NCI-H1417 treated with DMSO at 0.1 percent for 48 hours (cell line): ENCODE measurements at places on chromosomes 5 and 9.

- DNase-seq = no peak
These were observed 140.1 kb upstream of the GRIA1 start for GRCh38 chr5:153350175-153350883.

GRCh38 chr9:34615132-34615531 lies 3.2 kb upstream of the RPP25L start:
- DNase-seq = no peak

- DNase-seq = no peak
These were observed 202.7 kb upstream of the CDKN2B start for GRCh38 chr9:22211588-22212360.

DNA sequence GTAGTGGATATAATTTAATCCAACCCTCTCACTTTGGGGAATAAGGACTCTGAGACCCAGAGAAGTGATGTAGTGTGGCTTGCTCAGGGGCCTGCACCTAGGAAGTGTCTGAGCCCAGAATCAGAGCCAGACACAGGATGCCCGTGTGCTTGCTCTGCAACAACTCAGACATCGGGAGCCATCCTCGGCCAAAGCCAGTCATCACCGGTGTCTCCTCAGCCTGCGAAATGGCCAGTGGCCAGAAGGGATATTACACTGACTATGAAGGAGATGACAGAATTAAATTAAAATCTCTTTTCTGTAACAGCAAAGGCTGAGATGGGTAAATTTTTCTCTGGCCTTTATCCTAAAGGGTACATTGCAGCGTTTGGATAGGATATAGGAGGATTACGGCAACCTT lies 102.9 kb downstream of the MARCHF11 start:
- DNase-seq = no peak

GRCh38 chr5:140398379-140398811 lies 3.2 kb upstream of the ANKHD1 start:
- no peak for DNase-seq

DNA sequence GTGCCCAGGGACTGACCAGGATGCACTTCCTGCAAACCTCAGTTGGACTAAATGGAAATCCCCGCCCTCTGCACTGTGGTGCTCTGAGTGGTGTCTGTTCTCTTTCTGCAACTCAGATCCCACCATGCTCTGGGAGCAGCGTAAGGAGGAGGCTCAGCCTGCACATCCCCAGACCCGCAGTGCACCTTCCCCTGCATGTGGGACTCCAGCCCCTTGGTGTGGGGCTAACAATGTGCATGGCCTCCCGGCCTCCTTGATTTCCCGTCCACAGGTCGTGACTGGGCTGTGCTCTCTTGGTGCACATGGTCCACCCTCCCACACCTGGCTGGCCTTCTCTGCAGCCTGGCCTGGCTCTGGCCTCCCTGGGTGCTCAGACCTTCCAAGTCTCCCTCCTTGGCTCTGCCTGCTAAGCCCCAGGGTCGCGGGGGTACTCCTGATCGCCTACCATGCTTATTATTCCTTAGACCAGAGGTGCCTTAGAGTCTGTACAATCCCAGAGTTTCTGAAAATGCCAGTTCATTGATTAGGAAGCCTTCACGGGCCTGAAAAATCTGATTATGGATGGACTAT lies 397.5 kb downstream of the IRX2 start:
- no peak for DNase-seq

GRCh38 chr5:146006470-146007190 lies 70.3 kb downstream of the SH3RF2 start:
- DNase-seq = no peak

- DNase-seq = no peak
These were observed 36.8 kb downstream of the FGD3 start for GRCh38 chr9:92983984-92984589.

GRCh38 chr9:32783168-32783891 lies at the start of gene TMEM215:
TSS of gene TMEM215 (plus strand) at chr9:32783540. CDS start at chr9:32784184, 644 bp downstream.
- no peak for DNase-seq

DNA sequence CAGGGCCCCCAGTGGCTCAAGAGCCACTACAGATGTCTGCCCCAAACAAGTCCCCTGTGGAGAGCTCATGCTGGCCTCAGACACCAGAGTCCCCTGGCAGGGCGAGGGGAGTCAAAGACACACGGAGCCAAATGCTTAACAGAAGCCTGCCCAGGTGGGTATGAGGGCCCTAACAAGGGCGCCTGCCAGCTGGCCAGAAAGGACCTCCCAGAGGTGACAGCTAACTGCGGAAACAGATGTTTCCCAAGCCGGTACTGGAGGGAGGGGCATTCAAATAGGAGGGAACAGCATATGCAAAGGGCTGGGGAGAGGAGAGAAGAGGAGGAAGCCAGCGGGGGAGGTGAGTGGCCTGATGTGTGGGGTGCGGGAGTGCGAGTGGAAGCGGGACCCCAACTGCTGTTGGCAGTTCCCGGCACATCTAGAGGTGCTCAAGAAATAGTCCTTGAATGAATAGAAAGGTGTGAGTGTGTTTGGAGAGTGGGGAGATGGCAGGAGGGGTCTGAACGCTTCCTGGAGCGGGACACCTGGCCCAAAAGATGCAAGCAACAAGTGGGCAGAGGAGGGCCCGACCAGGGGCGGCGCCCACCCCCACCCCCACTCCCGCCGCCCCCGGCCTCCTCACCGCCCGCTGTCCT lies 824 bp downstream of the MXD3 start:
- no peak for DNase-seq

DNA sequence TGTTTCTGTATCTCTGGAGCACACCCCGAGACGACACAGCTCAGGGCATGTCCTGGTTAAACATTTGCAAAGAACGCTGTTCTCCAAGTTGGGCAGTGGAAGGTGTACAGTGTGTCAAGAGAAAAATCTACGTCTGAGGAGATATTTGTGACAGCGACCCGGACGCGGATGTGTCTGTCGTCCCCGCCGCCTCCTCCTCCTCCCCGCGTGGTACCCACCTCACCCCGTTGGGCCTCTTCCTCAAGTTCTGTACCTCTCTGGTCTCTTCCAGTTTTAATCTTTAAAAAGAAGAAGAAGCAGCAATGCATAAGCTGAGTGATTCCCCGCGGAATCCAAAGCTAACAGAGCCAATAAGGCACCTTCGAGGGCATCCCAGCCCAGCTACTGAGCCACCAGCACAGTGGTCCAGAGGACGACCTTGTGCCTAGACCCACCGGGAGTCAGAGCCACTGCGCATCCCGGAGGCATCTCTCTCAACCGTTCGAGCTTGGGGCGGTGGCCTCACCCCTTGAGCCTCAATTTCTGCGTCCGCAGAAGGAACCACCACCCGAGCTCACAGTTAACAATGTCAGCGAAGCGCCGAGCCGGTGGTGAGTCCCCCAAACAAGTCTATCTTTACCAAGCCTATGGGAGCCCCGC lies 467 bp downstream of the C9orf78 start:
- DNase-seq = no peak

DNA sequence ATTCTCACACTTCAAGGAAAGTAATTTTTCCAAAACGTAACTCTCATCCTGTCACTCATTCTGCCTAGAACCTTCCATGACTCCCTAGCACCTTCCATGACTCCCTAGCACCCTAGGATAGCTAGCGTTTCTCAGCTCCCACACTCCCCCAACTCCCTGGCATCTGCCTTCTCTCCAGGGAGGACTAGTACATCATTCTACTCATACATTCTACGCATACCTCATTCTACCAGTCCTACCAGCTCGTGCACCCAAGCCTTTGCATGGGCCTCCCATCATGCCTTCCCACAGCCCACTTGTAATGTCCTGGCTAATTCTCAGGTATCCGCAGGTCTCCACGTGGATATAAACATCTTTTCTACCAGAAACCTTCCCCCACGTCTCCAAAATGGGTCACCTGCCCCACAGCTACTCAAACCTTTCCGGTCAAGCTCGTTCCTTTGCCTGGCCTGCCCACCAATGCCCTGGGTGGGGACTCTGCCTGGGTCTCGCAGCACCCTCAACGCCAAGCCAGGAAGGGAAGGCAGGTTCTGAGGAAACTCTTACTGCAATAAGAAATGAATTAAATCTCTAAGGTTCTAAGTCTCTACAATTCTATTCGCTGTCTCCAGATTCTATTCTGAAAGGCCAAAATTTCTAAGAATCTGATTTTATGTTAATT lies 930 bp downstream of the ANKS6 start:
- DNase-seq = no peak

- DNase-seq = no peak
These were observed 188.4 kb downstream of the C9orf50 start for GRCh38 chr9:129432297-129433154.

DNA sequence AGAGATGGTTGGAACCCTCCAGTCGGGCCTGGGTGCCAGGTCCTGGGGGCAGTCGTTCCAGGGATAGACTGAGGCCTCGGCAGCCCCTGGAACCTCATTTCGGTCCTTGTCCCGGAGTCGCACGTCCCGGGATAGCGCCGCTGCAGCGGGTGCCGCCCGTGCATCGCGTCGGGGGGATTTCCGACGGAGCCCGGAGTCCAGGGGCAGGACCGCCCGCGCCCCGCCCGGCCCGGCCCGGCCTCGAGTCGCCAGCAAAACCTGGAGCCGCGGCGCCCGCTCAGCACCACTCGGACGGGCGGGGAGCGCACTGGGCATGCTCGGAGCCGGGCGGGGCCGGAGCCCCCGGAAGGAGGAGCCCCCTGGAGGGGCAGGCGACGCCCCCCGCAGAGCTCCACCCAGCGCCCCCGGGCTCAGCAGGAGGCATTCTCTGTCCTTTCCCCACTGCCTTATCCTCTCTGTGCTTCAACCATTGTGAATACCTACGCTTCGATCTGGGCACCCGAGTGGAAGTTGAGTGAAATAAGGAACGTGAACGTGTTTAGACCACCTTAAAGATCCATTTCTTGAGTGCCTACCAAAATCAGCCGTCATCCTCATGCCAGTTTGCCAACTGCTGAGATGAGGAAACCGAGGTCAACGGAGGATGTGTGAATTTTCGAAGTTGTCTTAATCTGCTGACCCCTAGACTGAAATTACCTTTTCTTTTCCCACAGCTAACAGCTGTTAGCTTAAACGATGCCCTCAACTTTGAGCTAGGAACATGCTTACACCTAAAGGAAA lies 1.7 kb upstream of the PTPN3 start:
- DNase-seq = no peak

DNA sequence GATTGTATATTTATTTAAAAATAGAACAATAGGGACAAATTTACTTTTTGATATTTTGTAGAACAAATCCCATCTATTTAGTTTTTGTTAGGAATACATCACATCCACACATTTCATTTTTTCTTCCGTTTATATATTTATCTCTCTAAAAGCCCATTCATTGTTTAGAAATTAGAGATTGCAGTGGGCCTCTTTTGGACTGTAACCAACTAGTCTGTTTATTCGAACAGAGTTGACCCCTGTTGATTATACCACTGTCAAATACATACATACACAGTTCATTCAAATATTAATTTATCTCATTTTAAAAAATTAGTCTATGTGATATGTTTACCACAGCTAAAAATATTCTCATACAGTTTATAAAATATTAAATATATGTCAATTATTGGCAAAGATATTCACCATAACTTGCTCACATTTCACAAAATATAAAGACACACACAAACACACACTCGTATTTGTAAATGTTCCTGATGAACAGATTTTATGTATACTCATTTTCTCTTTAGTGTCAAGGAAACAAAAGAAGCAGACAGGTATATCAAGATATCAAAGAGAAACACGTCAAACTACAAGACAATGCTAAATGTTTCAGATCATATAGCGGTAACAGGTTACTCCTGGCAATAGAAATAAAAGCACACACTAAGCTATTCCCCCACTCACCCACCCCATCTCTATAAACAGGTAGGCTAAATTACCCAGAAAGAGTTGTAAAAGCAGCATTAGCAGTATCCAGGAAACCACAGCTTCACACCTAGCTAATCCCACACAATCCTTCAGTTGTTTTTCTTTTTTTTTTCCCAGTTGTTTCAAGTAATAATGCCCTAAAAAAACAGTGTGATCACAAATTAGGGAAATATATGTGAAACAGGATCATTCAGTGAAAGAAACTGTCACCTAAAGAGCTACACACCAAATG lies 283.9 kb downstream of the ADAMTS6 start:
- DNase-seq = no peak

DNA sequence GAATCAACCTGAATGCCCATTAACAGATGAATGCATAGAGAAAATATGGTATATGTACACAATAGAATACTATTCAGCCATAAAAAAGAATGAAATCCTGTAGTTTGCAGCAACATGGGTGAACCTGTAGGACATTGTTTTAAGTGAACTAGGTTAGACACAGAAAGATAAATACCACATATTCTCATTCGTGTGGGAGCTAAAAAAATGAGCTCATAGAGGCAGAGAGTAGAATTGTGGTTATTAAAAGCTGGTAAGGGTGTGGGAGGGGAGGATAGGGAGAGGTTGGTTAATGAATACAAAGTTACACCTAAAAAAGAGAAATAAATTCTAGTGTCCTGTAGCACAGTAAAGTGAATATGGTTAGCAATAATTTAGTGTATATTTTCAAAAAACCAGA lies 23.5 kb downstream of the PTTG1 start:
- no peak for DNase-seq

DNA sequence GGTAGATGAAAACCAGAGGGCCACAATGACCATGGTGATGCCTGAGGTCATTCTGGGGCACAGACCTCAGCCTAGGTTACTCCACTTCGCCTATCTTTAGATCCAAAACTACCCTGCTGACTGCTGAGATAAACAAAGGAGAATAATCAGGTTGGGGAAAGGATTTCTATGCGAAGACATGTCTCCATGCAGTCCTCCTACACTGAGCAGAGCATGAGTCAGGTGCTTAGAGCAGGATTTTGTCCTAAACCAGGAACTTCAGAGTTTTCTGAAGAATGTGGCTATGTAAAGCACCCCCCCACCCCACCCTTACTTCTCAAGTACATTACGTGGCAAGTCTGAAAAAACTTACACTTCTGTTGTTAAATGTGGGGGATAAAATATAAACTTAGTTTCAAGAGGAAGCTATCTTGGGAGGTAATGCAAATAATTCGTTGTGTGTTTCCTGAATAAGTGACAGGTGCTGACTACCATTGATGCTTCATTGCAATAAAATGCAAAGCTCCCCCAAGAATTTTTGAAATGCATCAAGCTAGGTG lies 19.4 kb downstream of the PDCD1LG2 start:
- DNase-seq = no peak

DNA sequence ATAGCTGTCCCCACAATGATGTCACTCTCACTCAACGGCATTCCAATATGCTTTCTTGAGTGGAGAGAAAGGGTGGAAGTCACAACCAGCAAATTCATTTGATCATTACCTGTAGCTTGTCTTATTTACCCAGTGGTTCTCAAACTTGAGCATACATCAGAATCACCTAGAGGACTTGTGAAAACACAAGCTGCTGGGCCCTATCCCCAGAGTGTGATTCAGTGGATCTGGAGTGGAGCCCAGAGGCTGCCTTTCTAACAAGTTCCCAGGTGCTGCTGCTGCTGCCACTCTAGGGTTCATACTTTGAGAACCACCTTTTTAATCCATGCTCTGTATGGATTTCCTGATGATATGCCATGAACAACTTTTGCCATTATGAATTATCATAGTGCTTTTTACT lies 94.7 kb downstream of the KLHL3 start:
- DNase-seq = no peak

GRCh38 chr5:87121304-87122150 lies 146.2 kb upstream of the RASA1 start:
- no peak for DNase-seq
